NCI-H2029 (cell line): ENCODE measurements at places on chromosomes 6 and 20.

GRCh38 chr20:23601715-23602114 lies 4.0 kb downstream of the CST9 start:
- DNase-seq = no peak

GRCh38 chr20:7207186-7207798 lies 439.8 kb downstream of the BMP2 start:
- no peak for DNase-seq

GRCh38 chr6:70547313-70547712 lies 19.4 kb upstream of the SDHAF4 start:
- DNase-seq = no peak

DNA sequence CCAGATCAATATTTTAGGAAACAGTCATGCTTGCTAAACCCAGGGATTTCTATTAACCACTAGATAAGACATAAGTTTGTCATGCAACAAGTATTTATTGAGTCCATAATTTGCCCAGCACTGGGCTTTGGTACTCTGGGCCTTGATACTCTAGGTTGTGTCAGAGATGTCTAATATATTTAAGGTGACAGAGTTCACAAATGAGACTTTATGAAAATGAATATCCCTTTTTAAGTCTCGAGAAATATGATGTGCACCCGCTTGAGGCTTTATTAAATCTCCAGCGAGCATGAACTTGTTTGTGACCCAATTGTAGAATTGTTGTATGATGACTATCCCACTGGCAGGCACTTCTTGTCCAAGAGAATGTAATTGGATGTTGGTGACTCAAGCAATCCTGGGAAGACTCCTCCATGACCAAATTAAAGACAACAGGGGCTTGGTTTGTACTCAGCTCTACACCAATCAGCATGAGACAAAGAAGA lies 109.2 kb downstream of the ESR1 start:
- DNase-seq = no peak

DNA sequence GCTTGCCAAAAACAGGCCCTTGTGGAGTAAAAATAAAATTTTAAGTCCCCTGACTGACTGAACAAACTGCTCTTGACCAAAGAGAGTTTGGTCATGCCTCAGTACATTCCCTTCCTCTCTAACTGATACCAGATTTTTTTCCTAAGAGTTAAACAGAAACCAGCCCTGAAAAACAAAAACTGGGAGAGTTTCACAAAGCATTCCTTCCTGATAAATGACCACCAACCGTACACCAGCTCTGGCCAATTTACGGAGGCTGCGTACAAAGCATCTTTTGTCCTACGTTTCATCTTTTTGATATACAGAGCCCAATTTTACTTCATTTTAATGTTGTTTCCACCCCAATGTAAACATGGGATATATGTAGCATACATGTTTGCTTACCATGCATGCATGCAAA lies 477.4 kb upstream of the HTR1E start:
- no peak for DNase-seq

DNA sequence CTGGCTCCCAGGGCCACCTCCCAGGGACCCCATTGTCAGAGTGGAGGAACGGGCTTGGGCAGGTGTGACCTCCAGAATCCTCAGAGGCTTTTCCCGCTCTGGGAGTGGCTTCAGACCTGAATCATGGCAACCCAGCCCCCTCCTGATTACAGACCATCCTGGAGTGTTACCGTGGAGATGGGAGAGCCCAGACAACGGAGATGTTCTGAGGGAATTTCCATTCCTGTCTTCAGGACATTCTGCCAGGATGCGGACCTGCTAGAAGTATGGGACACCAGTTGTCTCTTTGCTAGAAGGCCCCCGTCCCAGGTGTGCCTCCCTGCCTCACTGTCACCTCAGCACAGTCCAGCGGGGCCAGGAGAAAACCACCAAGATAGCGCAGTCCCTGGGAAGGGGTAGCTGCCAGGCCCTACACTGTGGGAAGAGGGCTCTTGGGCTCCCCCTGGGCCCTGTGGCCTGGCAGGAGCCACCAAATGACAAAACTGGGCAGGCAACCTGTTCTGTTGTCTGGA lies 109.9 kb downstream of the PSMB1 start:
- no peak for DNase-seq
